ENCODE measurements at places on chromosomes 7 and 10.

- no peak for DNase-seq
Observed at GRCh38 chr7:46170792-46171191, 249.7 kb upstream of the IGFBP3 start.

GRCh38 chr7:118006979-118007378 is 133.7 kb upstream of the CTTNBP2 start:
- no peak for DNase-seq

DNA sequence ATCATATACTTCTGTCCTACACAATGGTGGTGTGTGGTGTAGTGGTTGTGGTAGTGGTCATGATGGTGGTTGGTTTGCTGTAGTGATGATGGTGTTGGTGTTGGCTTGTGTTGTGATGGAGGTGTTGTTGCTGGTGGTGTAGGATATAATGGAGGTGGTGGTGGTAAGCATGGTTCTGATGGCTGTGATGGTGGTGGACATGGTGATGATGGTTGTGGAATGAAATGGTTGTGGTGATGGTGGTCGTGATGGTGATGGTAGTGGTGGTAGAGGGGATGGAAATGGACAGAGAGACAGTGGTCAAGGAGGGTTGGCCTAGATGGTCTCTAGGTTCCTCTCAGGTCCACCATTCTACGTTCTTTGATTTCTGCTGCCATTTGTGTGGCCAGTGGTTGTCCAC is 44.7 kb downstream of the FAM241B start:
- no peak for DNase-seq

DNA sequence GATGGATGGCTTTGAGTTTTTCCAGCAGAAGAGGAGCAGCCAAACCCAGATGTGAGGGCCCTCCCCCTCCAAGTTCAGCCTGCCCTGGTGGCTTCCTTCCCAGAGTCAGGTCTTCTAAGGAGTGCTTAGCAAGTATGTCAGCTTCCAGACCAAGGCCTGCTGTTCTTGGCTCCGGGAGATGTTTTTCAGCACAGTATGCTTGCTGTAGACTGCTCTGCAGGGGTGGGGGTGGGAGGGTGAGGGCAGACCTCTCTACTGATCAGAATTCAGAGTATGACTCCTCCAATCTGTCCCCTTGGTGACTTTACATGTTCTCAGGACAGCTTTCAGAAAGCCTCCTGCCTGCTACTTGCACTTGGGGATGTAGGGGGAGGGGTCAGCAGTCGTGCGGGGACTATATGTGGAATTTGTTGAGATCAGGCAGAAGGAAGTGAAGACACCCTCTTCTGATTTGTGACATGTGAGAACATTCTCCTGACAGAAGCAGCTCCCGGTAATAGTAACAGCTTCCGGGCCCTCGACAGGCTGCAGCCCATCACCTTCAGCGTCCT is 516.4 kb upstream of the ZMIZ1 start:
- DNase-seq: no peak

- no peak for DNase-seq
Observed at GRCh38 chr7:1508277-1508758, 4.1 kb upstream of the INTS1 start.

DNA sequence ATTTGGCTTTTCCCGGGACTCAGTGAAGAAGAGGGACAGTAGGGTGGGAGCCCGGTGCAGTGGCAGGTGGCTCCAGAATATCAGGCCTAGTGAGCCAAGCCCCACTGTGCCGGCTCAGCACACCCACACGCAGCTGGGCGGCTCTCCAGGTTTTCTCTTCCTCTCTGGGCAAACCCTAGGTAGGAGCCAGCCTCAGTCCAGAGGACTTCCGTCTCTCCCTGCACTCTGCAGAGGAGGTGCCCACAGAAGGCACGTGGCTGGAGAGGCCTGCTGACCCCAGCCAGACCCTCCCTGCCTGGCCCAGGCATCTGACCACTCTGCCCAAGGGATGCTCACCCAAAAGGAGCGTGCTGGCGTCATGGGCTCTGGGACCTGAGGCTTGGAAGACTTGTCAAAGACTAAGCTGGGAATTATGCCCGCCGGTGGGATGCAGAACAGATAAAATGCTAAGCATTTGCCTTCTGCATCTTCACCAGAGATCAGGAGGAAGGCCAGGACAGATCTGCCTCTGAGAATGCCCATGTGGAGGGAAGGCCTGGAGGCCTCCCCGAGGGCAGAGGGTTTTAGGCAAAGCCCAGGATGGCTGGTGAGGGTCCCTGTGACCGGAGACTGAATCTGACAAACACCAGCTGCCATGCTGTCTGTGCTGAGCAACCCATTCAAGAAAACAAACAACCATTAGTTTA is 40.2 kb downstream of the TCERG1L start:
- no peak for DNase-seq
